ENCODE measurements at places on chromosomes 2 and 18.
A peak's percentile ranks its signal among the peaks of the same experiment; 100 is the strongest.

DNA sequence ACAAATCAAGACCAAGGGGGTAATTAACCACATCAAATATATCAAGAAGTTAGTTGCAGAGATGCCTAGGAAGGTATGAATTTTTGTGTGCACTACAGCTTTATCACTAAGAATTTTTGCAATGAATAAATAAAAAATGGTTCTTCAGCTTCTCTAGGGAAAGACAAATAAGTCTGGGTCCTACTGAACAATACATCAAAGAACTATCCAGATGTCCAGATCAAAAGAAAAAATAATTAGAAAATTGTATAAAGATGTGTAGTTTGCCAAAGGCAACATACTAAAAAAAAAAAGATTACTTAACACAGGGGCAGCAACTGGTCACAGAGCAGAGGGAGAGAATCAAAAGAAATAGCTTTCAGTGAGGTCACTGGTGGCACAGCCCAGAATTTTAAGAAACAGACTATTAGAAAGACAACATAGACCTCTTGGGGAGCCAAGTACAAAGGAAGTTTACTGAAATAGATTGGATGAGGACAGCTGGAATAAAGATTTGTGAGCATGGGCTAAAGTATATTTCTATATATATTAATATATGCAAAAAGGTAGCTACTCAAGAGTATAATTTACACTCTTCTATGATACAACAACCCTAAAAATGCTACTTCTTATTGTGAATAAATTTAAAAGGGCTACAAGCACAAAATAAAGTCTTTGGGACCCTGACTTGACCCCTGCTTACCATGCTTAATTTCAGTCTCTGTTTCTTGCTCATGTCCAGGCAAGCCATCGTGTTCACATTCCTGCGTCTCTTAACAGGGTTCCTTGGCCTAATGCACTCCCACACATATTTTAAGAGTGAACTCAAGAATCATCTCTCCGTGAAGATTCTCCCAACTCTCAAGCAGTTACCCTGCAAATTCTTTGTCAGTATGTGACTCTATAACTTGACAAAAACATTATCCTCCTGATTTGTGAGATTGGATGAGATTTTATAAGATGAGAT lies 99.0 kb upstream of the GRB14 start:
- DNase-seq = no peak

GRCh38 chr2:182098648-182099047 lies 113.0 kb downstream of the PPP1R1C start:
- DNase-seq = no peak

DNA sequence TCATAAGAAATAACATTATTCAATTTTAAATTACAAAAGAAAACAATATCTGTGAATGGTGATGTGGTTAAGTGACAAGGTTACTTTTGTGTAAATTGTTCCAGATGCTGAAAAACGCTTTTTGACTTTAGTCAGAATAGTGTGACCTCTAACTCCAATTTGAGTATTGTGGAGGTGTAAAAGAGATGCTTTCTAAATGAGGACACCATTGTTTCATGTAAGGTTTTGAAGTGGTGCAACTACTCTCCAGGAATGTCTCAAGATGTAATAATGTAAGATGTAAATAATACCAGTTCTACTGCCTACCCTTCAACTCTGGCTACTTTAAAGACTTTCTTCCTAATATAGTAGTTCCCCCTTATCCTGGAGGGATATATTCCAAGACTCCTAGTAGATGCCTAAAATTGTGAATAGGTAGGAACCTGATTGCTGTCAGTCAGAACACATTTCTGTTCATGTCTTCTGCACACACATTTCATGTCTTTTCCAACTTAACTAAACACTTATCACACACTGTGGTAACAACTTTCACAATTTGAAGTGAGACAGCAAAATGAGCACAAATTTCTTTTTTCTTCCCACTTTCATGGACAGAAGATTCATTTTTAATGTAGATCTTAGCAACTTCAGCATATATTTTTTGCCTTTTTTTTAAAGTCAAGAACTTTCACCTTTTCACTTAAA lies 39.1 kb upstream of the PPP1R1C start:
- DNase-seq = no peak

DNA sequence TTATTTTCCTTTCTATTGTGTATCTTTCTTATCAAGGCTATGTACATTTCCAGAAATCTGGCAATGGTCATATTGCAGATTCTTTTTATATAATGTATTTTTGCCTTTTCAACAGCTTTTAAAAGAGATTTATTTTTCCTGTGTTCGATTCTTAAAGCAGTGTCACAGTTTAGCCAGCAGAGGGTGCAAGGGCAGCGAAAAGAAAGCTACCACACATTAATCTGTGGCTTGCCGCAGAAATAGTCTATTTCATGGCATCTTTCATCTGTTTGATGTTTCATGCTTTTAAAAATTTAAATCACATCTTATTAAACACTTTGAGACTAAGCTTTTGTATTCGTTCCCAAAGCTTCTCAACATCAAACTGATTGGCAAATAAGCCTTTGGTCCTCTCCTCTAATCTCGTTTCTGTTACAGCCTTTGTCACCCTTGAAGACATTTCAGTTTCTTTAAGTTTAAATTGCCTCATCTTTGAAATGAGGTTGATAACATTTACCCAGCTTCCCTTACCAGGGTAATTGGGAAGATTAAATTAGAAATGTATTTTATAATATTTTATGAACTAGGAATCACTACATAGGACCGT lies 73.3 kb downstream of the PIK3C3 start:
- peak; percentile 8 for DNase-seq

DNA sequence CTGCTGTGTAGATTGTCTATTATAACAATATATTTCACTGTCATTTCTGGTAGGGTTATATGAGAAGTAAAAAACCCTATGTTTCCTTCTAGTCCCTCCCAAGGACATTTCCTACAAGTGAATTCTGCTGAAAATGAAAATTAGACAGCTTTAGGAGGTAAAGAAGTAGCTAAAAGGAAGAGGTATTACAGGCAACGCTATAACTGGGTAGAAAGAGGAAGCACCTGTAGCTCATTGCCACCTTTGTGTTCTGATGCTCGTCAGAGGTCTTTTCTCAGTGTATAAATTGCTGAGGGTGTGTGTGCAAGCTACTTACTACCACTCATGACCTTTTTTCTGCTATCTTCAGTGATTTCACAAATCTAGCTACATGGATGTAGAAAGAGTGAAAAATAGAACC lies 1.4 kb downstream of the DNAJC10 start:
- DNase-seq = no peak

- no peak for DNase-seq
These were observed 273.5 kb downstream of the PTGR3 start for GRCh38 chr18:74935434-74935833.

GRCh38 chr18:524466-524865 lies 24.0 kb upstream of the COLEC12 start:
- no peak for DNase-seq

DNA sequence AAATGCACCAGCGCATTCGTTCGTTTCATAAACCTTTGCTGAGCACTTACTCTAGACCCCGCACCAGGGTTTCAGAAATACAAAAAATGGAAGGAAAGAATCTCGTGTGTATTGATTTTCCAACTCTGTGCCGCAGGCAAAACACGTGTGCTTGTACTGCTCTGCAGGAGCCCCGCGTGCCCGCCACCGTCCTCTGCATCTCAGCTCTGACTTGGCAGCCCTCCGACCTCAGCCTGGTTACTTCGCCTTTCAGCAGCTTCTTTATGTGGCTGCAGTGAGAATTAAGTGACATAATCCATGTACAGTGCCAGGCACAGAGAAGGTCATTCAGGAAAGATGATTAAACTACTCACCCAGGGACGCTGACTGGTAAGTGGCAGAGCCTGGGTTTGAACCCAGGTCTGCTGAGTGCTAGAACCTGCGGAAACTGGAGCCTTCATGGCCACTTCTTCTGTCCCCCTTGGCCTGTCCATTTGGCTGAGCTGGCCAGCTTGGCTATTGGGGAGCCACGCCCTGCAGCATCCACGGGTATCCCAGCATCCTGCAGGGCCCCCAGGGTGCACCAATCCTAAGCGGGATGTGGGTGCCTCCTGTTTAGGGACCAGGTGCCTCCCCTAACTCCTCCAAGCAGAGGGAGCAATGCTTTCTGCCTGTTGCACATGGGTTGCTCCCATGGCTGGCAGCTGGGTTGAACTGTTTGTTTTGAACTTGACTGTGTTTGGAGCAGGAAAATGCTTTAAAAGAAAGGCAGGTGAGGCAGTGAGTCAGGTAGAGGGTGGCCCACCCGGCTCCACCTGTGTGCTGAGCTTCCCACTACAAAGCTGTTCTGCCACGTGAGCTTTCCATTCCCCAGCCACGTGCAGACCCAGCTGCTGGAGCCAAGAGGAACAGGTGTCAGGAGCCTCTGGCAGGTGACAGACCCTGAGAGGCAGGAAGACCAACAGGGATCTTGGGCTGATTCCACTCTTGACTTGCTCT lies 34.3 kb downstream of the INHBB start:
- DNase-seq = no peak

DNA sequence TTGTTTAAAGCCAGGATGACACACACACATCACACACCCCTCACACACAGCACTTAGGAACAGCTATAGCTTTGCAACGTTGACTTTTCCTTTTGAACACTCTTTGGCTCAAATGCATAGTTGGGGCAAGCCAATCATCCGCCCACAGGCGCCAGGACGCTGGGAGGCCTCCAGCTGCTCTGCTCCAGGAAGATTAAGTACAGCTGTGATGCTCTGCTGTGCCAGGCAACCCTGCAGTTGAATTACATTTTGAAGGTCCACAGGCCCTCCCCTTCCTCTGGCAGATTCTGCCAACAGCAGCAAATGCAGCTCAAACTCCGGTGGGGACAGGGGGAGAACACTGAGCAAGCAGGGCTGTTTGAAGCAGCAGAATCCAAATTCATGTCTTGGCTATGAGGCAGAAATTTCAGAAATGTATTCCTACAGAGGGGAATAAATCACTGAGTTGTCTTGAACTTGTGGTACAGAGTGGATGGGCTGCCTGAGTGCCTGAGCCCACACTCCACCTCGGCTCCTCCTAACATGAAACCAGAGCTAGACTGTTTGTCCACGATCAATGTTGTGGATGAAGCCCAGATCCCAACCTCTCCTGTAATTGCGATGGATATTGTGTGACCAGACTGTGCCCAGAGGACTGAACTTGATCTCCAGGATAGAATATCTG lies 86.5 kb upstream of the PPP1CB start:
- no peak for DNase-seq

GRCh38 chr2:691821-692761 lies 14.9 kb upstream of the TMEM18 start:
- no peak for DNase-seq

DNA sequence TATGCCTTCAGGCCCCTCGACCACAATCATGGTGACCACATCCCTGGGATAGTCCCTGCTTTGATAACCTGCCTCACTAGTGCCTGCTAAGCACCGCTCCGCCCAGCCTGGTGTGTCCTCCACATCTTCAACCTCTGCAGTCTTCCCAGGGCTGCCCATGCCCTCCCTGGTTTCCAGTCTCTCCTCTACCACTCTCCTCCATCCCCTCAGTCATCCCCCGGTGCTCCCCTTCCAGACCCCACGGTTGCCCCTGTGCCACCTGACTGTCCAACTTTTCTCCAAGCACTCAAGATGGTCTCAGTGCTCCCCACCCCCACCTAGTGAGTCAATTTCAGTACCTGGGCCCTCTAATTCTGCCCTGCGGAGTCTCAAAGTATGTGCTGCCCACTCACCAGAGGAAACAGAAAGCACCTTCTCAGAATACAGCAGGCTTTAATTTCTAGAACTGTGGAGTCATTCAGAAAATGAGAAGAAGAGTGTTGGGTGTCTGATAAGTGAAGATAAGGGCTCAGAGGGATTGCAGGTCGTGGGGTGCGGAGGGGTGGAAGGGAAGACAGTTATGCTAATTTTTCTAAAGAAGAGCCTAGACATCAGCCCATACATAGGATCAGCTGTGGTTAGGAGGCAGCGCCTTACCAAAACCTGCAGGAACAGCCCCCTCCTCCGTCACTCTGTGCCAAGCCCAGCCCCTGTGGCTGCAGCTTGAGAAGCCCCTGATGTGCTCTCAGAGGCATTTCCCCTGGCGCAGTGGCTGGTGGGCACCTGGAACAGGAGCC lies 53.6 kb upstream of the CAB39 start:
- DNase-seq = no peak

DNA sequence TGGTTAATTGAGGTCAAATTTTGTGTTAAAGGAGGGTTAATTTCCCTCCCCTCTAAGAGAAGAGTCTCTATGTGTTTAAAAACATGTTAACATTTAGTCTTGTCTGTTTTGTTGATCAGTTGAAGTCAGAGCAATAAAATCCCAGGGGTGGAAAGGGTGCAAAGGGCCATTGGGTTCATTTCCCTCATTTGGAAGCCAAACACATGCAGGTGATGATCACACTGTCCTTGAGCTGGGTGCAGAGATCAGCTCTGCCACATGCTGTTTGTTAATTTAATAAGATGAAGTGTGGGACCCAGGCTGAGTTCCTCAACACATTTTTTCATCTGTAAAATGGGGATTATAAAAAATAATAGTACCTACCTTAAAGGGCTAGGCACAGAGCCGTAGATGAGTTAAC lies 260.9 kb downstream of the LPIN1 start:
- DNase-seq = no peak
